Stimulated activated CD4-positive, alpha-beta T cell treated with anti-CD3 and anti-CD28 coated beads, Interleukin-12 subunit alpha, Interleukin-12 subunit beta, amount 100 ng/mL, for 24 hours (primary cell): ENCODE measurements at places on chromosomes 3 and 15.

- DNase-seq: no peak
These were observed 74.8 kb upstream of the SEC13 start for GRCh38 chr3:10395671-10396070.

- DNase-seq: no peak
These were observed 77.5 kb downstream of the CCNL1 start for GRCh38 chr3:157082305-157082982.

GRCh38 chr3:167372138-167372537 lies 8.0 kb downstream of the ZBBX start:
- DNase-seq: no peak

GRCh38 chr3:40951636-40952035 lies 247.7 kb upstream of the CTNNB1 start:
- DNase-seq: no peak

DNA sequence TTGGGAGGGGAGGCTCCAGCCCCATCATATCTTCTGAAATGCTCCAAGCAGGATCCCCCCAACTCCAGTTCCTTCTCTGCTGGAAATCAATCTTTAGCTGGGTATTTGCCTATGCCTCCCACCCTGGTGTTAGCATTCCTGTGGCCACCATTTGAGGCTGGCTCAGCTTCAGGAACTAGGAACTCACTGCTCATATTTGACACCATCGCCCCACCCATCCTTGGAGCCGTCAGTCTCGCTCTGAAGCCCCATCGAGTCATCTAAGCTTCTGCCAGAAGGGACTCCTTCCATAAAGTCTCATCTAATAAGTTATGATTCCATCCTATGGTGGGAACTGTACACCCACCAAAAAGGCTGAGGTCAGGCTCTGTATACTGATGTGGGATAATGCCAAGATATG lies 26.4 kb downstream of the PRKCD start:
- DNase-seq: no peak

- DNase-seq: no peak
These were observed 3.9 kb downstream of the RPLP1 start for GRCh38 chr15:69456208-69457166.

- DNase-seq: no peak
These were observed 6.8 kb upstream of the TRIM69 start for GRCh38 chr15:44729408-44730127.

DNA sequence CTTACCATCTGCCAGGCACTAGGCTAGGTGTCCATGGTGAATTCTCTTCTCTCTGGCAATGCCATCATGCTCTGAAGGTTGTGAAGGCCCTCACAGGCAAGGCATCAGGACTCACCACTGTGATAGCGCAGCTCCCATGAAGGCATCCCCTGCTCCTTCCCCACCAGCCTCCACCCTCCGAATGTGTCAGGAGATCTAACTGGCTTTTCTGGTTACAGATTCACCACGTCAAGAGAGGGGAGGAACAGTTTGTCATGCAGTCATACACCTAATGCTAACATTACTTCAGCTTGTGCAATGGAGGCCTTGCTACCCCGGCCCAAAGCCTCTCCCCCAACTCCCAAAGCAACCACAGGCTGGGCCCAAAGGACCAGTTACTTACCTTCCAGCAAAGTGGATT lies 8.9 kb upstream of the CMTM8 start:
- DNase-seq: no peak

GRCh38 chr3:24263069-24263668 lies 231.5 kb downstream of the THRB start:
- DNase-seq: no peak

DNA sequence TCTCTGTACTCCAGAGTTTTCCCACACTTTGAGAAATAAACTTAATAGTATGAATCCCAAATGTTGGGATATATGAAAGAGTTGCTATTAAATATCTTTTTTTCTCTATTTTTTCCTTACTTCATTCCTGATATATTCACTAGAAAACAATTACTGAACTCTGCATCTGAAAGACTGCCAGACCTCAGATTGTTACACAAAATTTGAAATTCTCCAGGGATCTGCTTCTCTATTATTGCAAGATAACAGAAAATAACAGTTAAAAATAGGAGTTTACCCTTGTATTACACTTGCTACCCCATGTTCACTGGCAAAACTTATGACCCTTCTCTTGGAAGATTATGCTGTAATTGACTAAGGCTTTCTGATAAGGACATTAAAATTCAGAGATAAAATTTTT lies 11.7 kb upstream of the P3H2 start:
- DNase-seq: no peak

DNA sequence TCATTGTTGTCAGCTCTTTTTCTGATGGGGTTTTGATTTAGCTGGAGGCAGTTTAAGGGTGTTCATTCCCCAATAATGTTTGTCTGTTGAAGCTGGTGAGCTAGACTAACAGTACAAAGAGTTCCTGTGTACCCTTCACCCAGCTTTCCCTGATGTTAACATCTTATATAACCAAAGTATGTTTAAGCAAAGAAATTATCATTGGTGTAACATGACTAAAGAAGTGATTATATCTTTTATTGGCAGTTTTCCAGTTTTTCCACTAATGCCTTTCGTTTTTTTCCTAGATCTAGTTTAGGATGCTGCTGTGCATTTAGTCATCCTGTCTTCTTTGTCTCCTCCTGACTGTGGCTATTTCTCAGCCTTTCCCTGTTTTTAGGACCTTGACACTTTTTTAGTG lies 165.6 kb downstream of the LPP start:
- no peak for DNase-seq

- DNase-seq: no peak
These were observed 2.9 kb upstream of the EPHA3 start for GRCh38 chr3:89104499-89104898.

- no peak for DNase-seq
These were observed 4.9 kb downstream of the TM2D3 start for GRCh38 chr15:101647251-101647650.

DNA sequence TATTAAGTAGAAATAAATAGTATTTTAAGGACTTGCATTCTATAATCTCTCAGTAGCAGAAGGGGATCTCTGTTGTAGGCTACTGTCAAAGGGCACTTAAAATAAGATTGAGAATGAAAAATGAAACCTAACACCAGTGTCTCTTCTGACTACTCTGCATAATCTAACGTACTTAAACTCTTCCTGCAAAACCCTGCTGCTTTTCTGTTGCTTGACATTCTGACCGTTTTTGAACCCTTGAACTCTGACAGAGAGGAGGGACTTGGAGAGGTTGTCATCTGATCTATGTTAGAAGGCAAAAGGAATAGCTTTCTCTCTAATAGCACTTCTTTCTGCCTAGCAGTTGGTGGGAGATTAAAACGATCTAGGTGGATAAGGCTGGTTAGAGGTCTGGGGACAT lies 204.6 kb downstream of the ZIC1 start:
- no peak for DNase-seq

DNA sequence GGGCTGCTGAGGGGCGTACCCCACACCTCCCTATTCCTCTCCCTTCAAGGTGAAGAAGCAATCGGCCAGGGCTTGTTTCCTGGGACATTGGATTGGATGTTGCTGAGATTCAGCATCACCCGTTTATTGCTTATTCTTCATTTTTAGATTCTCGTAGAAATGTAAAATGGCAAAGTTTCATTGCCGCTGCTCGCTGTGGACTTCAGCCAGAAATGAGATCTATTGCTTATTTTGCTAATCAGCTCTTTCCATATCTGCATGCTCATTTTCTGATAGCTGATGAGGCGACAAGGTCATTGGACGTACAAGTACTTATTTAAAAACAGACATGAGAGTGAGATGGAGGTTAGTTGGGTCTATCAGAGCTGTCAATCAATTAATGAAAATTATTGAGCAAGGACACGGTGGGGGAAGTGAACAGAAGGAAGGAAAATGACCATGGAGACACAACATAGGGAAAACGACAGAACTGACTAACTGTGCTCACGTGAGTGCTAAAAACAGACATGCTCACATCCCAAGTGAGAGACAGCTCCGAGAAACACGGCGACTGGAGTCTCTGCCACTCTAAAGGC lies 471.2 kb downstream of the NR2F2 start:
- DNase-seq: no peak

- no peak for DNase-seq
These were observed 41.6 kb downstream of the PIK3CA start for GRCh38 chr3:179189759-179190158.

GRCh38 chr3:13136426-13136825 lies 63.2 kb upstream of the IQSEC1 start:
- no peak for DNase-seq

GRCh38 chr3:184305577-184305976 lies 6.5 kb downstream of the PSMD2 start:
- no peak for DNase-seq

GRCh38 chr3:129769616-129770015 lies 123.9 kb downstream of the TMCC1 start:
- no peak for DNase-seq

DNA sequence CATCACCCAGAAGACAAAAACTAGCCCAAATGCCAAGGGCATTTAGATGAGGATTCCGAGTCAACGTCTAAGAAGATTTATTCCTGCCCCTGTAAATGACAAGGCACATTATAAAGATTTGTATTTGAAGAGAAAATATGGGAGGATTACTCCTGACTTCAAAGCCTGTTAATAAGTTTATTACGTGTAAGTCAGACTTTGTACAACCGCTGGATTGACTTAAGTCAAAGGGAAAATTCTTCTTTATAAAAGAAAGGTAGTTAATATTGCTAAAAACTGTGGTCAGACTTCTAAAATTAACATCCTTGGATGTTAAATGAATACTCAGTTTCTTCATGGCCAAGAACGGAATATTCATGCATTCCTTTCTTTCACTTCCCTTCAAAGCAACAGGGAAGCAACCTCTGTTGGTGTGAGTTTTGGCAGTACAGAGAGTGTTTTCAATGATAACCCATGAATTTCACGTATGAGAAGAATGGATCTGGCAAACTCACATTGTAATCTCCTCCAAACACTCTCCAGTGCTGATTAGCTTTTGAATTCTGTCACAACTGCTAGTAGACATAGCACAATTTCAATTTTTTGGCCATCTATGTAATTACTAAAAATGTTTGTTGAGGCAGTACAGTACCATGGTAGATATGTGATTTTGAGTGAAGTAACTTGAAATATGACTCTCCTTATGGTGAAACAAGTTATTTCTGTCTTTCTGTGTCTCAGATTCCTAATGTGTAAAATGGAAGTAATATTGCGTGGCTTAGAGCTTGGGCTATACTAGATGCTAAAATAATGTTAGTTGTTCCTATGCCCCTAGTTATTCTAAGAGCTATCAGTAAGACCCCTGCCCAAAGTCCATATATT lies 62.0 kb downstream of the PLD1 start:
- DNase-seq: no peak

- no peak for DNase-seq
These were observed 15.2 kb downstream of the RFTN1 start for GRCh38 chr3:16498130-16498890.

- no peak for DNase-seq
These were observed 571.9 kb upstream of the CBLB start for GRCh38 chr3:106440672-106441071.

DNA sequence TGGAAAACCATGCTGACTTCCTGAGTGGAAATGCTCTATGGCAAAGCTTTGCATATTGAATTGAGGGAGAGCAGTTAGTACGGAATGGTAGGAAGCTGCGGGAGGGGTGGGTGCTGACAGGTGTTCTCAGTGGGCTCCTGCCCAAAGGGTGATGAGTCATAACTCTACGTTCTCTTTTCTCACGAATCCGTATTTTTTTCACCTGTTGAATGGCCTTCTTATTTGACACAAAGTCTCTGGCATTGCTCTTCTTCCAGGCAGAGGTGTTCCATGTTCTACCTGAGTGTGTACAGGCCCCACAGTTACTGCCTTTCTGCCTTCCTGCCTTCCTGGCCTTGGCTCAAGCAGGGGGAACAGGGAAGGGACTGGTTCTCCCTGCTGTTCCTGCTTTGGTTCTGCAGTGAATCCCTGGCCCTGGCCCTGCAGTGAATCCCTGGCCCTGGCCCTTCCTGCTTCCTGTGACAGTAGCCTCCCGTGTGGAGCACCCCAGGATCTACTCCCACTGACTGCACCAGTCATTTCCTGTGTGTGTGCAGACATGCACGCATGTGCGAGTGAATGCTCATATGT lies 31.9 kb downstream of the TRAK1 start:
- DNase-seq: no peak
